ENCODE measurements at places on chromosomes 5 and 9.

DNA sequence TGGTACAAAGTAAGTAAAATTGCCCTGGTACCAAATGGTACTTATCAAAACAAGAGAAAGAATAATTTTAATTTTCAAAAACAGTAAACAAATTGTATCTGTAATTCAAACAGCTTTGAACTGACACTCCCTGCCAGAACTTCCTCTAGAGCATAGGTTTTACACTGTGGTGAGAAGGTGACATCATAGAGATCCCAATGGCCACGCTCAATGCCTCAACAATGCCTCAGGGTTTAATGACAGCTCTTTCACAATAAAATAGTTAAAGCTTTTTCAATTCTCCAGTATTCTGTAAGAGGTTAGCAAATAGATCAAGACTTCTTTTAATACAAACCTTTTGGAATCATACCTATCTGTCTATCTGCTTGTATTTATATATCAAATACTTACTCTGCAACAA is 437.1 kb downstream of the PRR16 start:
- DNase-seq, result no peak

GRCh38 chr5:172692451-172692850 is 51.4 kb downstream of the NEURL1B start:
- no peak for DNase-seq

DNA sequence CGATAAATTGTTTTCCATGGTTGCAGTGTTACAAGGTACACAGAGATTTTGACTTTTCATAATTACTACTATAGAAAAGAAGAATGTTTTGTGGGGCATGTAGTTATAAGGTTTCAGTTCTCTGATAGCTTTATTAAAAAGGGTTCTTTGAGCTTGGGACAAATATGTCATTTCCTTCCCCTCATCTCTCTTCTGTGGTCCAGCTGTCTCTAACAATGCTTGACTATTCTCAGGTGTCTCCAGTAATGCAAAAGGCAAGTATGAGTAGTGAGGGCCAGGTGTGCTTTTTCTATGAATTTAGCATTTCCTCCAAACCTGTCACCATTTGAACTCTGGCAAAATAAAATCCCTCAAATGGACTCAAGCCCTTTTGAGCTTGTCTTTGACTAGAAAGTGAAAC is 84.3 kb downstream of the SLF1 start:
- no peak for DNase-seq

GRCh38 chr9:14212077-14212476 is 101.9 kb downstream of the NFIB start:
- no peak for DNase-seq

- DNase-seq, result no peak
These were observed 127.6 kb upstream of the PTCH1 start for GRCh38 chr9:95644377-95644776.

GRCh38 chr5:115414406-115415142 is 118.1 kb upstream of the CCDC112 start:
- no peak for DNase-seq

- DNase-seq, result no peak
These were observed 193.6 kb downstream of the DRD1 start for GRCh38 chr5:175250426-175250825.

DNA sequence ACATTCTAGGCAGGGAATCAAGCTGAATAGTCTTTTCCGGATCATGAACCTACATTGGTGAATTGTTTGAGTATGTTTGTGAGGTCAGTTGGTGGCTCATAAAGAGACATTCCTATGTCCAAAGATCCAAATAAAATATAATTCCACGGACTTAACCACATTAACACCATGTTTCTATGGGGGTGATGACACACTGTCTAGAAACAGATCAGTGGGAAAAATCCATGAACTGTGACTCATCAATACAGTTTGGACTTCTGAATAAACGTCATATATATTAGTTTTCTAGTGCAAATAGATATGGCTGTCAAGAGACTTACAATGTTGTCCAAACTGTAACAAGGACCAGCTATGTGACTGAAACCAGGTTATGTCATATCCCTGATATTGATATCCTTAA is 509.9 kb upstream of the TYRP1 start:
- DNase-seq, result no peak

- DNase-seq, result no peak
These were observed 24.4 kb upstream of the ELL2 start for GRCh38 chr5:95986001-95986400.

GRCh38 chr5:149060325-149060724 is 2.5 kb downstream of the SH3TC2 start:
- DNase-seq, result no peak

DNA sequence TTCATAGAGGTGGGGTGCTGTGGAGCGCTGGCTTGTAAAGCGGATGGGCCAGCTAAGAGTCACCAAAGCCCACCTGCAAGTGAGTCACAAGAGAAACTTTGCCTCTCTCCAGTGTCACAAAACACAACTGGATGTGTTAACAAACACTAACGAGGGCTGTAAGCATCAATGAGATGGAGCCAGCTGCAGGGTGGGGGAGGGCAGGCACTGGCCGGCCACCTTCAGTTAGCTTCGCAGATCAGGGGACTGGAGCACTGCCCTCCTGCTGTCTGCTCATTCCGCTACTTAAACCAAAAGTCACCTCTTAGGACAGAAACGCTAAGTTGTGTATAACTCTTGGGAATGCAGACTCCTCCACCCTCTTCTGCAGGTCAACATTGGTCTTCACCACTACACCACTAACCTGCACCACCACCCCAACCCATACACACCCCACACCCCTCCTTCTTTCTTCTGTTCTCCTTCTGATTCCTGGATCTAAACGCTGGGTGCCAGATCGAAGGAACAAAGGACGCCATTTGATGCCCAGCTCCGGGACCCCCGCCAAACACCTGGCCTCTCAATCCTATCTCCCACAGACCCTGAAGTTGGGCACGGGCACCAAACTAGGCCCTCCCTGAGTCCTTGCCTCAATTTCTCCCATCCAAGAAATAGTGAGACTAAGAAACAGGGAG is 2.1 kb downstream of the ARSI start:
- no peak for DNase-seq

- DNase-seq, result no peak
These were observed 619.7 kb upstream of the ARRDC3 start for GRCh38 chr5:92002721-92003274.

- no peak for DNase-seq
These were observed 60.5 kb upstream of the PPP1R26 start for GRCh38 chr9:135419106-135419505.

- no peak for DNase-seq
These were observed 162.7 kb upstream of the SGCD start for GRCh38 chr5:156164306-156164705.

DNA sequence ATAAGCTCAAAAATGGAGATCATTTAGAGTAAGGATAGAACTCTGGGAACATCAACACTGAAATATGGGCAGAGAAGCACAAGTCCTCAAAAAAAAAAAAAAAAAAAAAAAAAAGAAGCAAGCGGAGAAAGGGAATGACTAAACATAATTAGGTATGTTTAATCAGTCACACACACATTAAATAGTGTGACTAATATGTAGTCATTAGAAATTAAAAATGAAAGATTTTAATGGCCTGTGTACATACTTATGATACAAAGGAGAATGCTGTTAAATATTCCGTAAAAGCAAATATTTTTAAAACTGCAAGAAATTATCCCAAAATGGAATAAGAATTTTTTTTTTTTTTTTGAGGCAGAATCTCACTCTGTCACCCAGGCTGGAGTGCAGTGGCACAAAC is 10.5 kb downstream of the LPAR1 start:
- no peak for DNase-seq

- DNase-seq, result peak; percentile 60
These were observed 64.2 kb upstream of the ABL1 start for GRCh38 chr9:130770679-130771442.

GRCh38 chr9:137110147-137110910 is 4.2 kb downstream of the DPP7 start:
- DNase-seq, result no peak

- DNase-seq, result no peak
These were observed 72.5 kb downstream of the RXRA start for GRCh38 chr9:134398756-134399155.

DNA sequence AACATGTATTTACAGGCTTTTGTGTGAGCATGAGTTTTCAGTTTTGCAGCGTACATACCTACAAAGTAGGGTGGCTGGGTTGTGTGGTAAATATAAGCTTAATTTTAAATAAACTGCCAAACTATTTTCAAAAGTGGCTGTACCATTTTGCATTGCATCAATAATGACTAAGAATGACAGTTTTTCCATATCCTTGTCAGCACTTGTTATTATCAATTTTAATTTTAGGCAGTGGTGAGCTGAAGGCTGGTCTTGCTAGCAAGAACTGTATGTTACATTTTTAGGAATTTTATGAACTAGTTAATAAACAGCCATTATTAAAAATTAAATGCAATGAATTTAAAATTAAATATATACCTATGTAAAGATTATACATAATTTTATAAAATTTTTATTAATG is 6.6 kb downstream of the SNX2 start:
- no peak for DNase-seq

- DNase-seq, result no peak
These were observed 1.2 kb downstream of the IER5L start for GRCh38 chr9:129176701-129177442.

DNA sequence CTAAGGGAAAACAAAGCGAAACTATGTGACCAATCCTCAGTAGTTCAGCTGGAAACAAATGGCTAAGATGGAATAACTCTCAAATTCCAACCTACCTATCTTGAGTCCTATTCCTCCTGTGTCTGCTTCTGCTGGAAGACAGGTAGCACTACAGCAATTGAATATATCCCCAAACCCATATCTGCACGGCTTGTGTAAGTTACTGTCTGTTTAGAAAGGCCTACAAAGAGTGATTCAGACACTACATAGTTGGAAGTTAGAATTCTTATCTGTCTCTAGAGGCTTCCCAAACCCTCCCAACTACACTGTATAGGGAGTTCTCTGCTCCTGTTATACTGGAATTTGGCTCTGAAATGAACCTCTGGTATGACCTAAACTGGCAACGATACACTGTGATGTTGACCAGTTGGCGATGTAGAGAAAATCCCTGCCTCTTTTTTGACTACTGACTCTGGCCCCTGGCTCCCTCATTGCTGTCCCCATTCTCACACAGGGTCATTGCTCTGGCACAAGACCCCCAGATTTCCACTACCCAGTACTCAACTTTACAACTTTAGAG is 22.6 kb upstream of the NADK2 start:
- DNase-seq, result no peak

DNA sequence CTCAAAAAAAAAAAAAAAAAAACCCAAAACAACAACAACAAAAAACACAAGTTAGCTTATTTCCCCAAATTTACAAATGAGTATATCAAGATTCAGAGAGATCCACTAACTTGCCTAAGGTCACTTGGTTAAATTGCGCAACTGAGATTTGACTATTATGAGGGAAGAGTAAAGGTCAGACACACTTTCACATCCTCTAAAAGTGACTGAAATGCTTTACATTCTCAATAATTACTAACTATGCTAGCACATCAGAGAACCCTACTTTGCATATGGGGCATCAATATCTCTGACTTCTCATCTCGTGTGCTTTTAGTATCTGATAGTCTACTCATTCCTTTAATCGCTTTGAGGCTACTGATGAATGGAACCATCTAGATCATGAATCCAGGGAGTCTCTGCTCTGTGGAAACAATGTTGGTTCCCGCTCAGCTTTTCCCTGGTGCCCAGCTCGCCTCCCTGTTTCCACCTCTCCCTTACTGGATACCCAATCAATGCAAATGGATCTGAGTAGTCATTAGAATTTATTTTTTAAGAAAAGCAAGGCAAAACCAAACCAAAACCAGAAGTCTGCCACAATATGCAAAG is 182.1 kb upstream of the TRIM32 start:
- DNase-seq, result no peak

DNA sequence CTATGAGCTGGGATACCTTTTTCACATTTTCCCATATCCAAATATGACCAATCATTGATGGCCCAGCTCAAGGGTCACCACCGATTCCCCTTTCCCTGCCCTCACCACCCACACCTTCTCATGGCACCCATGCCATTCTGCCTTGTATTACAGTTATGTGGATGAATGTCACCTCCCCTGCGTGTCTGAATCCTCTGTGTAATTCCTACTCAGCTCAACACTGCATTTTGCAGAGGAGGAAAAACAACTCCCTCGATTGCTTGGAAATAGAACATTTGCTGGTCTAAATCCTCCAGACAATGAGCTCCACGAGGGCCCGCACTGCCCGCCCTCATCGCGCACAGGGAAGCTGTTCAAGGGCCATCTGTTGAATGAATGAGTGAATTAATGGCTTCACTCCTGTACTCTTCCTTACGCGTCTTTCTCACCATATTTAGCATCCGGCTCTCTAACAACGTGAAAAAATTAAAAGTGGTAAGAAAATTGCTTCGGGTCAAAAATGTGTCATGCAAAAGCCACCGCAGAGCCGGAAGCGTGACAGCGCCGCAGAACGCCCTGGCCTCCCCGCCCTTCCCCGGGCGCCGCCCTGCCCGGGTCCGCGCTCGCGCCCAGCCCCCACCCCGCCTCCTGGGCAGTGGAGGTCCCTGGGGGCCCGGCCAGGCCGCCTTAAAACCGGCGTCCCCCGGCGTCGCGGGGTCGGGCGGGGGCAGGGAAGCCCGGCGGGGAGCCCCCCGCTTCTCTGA is 704 bp downstream of the SUSD1 start:
- no peak for DNase-seq

- no peak for DNase-seq
These were observed 275.6 kb upstream of the SLC30A5 start for GRCh38 chr5:68818057-68818695.

- no peak for DNase-seq
These were observed 93.7 kb downstream of the ENC1 start for GRCh38 chr5:74546796-74547195.

GRCh38 chr5:80238097-80238496 is 17.8 kb downstream of the SERINC5 start:
- no peak for DNase-seq

Data from smooth muscle cell of the brain vasculature (primary cell).